Activated T-helper 1 cell treated with anti-CD3 and anti-CD28 coated beads, Interleukin-12 subunit alpha, Interleukin-12 subunit beta, Interleukin-2, Interleukin-4 antibody, amounts not matched to agents 30 ng/mL and 10 ng/mL and 1 ng/mL, durations not matched to agents 14 hours and 24 hours and 36 hours (primary cell): ENCODE measurements at places on chromosomes 11 and 22. TPM values are rescaled to one million over a fixed set of nuclear protein-coding genes. Genes with fewer than 3 reads are reported as not detected.

DNA sequence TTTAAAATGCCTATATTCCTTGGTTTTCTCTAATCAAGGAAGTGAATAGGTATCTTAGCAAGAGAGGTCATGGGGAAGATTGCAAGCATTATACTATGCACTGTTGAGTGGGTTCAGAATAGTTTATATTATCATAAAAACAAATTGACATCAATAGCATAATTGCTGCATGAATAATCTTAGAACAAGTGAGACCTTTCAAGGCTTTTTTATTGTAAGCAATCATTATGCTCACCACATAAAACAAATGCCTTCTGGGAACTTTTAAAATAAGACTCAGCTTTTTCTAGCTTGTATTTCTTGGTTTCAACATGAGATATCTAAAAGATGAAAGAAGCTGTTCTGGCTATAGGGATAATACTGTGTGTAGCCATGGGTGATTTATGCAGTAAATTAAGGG lies 135.6 kb upstream of the ZC3H12C start:
- H3K4me3 ChIP-seq = no peak overlapping the region
- no peak for DNase-seq
- no peaks in the 10 kb centered on the region for H3K36me3 ChIP-seq
- H3K27me3 ChIP-seq = peaks cover 16% of the 10 kb centered on the region

DNA sequence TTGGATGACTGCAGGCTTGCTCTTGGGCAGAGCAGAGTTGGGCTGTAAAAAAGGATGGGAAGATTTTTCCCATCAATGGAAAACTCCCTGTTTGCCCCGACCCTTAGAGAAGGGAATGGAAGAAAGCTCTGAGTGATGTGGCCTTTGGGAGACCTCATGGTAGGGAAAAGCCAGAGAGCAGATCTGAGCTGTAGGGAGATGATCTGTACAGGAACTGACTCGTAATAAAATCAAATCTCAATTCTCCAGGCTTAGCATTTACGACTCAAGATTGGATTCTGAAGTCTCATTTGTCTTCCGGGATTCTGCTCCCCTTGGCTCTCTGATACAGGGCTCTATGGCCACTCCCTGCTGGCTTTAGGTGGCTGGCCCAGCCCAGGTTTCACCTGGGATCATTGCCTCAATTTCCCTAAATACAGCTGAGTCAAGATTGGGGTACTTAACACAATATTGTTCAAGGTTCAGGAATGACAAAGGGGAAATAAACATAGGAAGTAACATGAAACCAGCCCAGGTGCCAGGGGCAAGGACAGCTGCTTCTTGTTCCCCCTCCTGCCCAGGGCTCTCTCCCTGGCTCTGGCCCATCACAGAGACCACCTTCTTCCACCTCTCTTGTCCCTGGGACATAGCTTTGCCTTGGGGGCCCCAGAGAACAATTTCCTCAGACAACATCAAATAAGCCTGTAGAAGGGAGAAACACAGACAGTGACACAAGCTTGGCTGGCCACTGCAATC lies 38.4 kb upstream of the THY1 start:
- H3K4me3 ChIP-seq = no peak overlapping the region
- DNase-seq = no peak
- H3K4me1 ChIP-seq = no peaks in the 10 kb centered on the region
- H3K27ac ChIP-seq = no peak overlapping the region
- H3K36me3 ChIP-seq = no peaks in the 10 kb centered on the region

GRCh38 chr11:1401656-1402221 lies 12.0 kb downstream of the BRSK2 start:
- H3K4me1 ChIP-seq = no peaks in the 10 kb centered on the region
- H3K4me3 ChIP-seq = no peak overlapping the region
- no peak overlapping the region for H3K27ac ChIP-seq
- H3K36me3 ChIP-seq = no peaks in the 10 kb centered on the region

- no peaks in the 10 kb centered on the region for H3K4me1 ChIP-seq
- H3K4me3 ChIP-seq = no peak overlapping the region
- H3K27ac ChIP-seq = no peak overlapping the region
- no peak for DNase-seq
- H3K36me3 ChIP-seq = peaks cover 3% of the 10 kb centered on the region
These were observed 100.0 kb downstream of the TMEM135 start for GRCh38 chr11:87137711-87138110.

DNA sequence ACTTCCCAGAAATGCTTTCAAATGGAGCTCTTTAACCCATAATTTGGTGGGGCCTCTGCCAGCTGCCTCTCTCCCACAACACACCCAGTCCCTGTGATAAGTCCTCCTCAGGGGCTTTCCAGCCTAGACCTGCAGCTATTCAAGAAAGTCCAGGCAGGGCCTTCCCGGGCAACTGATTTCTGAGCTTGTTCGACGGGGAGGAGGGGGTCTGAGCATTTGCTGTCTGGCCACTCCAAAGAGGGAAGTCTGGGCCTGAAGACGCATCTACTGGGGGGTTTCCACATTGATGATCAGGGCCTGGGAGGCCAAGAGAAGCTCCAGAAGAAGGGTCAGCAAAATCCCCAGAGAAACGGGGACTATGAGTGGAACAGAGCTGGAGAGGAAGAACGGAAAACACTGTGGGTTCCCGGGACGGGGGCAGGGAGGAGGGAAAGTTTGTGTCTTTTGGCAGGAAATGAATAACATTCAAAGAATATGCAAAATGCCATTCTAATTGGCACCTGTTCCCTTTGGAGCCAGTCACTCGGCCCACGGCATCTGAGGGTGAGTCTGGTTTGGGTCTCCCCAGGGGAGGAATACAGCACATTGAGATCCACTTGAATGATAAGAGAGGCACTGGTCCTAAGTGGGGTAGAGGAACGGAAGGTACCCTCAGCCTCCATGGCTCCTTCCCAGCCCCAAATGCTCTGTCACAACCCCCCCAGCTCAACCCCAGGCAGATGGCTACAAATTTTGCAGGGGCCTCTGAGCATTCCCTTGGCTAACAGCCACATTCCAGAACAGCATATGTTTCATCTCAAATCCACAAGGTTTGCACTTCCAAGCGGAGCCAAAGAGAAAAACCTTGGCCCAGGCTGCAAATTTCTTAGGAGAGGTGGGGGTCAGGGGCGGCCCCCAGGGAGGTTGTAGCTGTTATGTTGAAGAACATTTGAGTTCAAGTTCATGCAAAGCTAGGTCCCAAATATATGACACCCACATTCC lies 72.0 kb downstream of the RPUSD4 start:
- H3K27me3 ChIP-seq = peaks cover 3% of the 10 kb centered on the region
- H3K4me1 ChIP-seq = no peaks in the 10 kb centered on the region
- no peaks in the 10 kb centered on the region for H3K36me3 ChIP-seq
- H3K4me3 ChIP-seq = no peak overlapping the region
- no peak for DNase-seq

- H3K27me3 ChIP-seq = peaks cover 7% of the 10 kb centered on the region
- no peak overlapping the region for H3K27ac ChIP-seq
- H3K36me3 ChIP-seq = no peaks in the 10 kb centered on the region
- no peak overlapping the region for H3K4me3 ChIP-seq
- H3K4me1 ChIP-seq = no peaks in the 10 kb centered on the region
These were observed 7.0 kb downstream of the CSRP3 start for GRCh38 chr11:19194620-19195308.

GRCh38 chr11:30165652-30166051 lies 65.2 kb upstream of the FSHB start:
- H3K36me3 ChIP-seq = no peaks in the 10 kb centered on the region
- no peaks in the 10 kb centered on the region for H3K4me1 ChIP-seq
- H3K27me3 ChIP-seq = no peaks in the 10 kb centered on the region
- no peak for DNase-seq
- H3K4me3 ChIP-seq = no peak overlapping the region
- no peak overlapping the region for H3K27ac ChIP-seq

DNA sequence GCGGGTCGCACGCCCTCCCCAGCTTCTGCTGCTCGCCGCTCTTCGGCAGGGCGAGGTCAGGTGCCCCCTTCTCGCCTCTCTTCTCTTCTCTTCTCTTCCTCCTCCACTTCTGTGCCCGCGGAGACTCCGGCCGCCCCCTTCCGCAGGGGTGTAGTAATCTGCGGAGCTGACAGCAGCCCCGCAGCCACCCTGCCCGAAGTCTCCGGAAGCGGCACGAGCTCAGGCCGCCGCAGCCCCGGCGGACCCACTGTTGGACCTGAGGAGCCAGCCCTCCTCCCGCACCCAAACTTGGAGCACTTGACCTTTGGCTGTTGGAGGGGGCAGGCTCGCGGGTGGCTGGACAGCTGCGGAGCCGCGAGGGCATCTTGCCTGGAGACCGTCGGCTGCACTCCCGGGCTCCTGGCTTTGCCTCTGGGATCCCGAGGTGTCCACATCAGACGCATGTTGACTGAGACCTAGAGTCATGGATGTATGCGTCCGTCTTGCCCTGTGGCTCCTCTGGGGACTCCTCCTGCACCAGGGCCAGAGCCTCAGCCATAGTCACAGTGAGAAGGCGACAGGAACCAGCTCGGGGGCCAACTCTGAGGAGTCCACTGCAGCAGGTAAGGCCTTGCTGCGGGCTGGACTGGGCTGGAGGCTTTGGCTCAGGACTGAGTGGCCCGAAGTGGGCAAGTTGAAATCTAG lies 486 bp downstream of the STIM1 start:
- peak overlapping the region; percentile 98 for H3K4me3 ChIP-seq
- H3K36me3 ChIP-seq = peaks cover 6% of the 10 kb centered on the region
- H3K27ac ChIP-seq = peak overlapping the region; percentile 96
- peaks cover 75% of the 10 kb centered on the region for H3K4me1 ChIP-seq

GRCh38 chr11:103067118-103067517 lies 24.8 kb downstream of the DCUN1D5 start:
- peaks cover 37% of the 10 kb centered on the region for H3K4me1 ChIP-seq
- H3K27me3 ChIP-seq = no peaks in the 10 kb centered on the region
- H3K4me3 ChIP-seq = no peak overlapping the region
- no peak overlapping the region for H3K27ac ChIP-seq
- peaks cover 36% of the 10 kb centered on the region for H3K36me3 ChIP-seq

- no peak overlapping the region for H3K27ac ChIP-seq
- DNase-seq = no peak
- peaks cover 30% of the 10 kb centered on the region for H3K4me1 ChIP-seq
- H3K27me3 ChIP-seq = no peaks in the 10 kb centered on the region
- H3K36me3 ChIP-seq = peaks cover 28% of the 10 kb centered on the region
These were observed 53.7 kb downstream of the TBC1D22A start for GRCh38 chr22:46815896-46816731.

DNA sequence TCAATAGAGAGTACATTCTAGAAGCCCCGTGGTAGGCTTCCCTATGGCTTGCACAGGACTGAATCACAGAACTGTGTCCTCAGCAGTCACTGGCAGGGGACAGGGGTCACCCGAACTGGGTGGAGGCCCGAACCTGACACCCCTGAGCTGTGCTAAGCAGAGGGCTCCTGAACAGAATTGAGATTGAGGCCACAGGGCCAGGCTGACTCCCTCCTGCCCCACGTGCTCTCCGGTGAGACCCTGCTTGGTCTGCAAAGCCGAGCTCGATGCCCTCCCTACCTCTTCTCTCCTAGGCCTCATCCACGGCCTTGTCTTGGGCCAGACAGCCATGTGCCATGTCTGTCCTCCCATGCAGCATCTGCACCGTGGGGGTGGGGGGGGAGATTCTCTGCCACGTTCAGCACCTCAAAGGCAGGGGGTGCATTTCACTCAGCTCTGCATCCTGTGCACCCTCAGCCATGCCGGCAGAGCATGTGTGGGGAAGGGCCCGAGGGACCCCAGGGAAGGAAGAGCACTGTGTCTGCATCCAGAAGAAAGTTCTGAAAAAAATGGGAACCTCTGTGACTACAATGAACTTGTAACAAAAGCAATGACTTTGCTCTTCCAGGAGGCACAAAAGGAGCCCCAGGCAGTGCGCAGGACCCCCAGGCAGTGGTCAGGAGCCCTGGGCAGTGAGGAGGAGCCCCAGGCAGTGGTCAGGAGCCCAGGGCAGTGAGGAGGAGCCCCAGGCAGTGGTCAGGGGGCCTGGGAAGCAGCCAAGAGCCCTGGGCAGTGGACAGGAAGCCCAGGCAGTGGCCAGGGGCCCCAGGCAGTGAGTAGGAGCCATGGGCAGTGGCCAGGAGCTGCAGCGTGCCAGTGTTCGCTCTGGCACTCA lies 76.7 kb upstream of the SEPTIN5 start:
- no peak for DNase-seq
- H3K27me3 ChIP-seq = peaks cover 1% of the 10 kb centered on the region
- no peak overlapping the region for H3K4me3 ChIP-seq
- no peaks in the 10 kb centered on the region for H3K4me1 ChIP-seq
- no peak overlapping the region for H3K27ac ChIP-seq
- no peaks in the 10 kb centered on the region for H3K36me3 ChIP-seq

DNA sequence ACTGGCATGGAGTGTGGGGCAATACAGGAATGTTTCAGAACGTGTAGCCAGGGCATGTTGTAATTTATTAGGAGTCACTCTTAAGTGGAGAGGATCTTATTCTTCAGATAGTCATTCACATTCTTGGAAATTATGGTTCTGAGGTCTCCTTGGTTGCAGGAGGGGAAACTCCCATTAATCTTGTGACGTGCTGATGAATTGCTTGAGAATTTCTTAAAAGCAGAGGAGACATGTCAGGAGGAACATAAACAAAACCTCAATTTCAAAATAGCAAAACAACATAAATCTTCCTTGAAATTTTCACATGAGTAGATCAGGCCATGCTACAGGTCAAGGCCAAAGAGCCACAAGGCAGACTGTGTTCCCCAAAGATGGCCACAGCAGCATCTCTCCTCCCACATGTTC lies 50.4 kb downstream of the ADM start:
- H3K27ac ChIP-seq = no peak overlapping the region
- H3K36me3 ChIP-seq = no peaks in the 10 kb centered on the region
- H3K4me1 ChIP-seq = no peaks in the 10 kb centered on the region
- no peak overlapping the region for H3K4me3 ChIP-seq

DNA sequence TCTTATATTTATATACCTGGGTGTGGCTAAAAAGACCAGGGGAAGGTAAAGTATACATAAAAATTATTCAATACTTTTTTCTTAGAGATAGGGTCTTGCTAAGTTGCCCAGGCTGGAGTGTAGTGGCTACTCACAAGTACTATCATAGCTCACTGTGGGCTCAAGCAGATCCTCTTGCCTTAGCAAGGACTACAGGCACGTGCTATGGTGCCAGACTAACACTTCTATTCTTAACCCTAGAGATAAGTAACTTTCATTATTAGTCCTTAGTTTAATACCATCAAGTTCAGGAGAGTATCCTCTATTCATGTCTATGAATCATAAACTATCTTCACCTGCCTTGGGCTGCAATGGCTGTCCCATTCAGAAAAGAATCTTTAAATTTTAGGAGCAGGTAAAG lies 11.9 kb downstream of the FCHSD2 start:
- peaks cover 14% of the 10 kb centered on the region for H3K4me1 ChIP-seq
- no peak overlapping the region for H3K27ac ChIP-seq
- H3K4me3 ChIP-seq = no peak overlapping the region
- DNase-seq = no peak
- H3K27me3 ChIP-seq = no peaks in the 10 kb centered on the region

- no peak overlapping the region for H3K27ac ChIP-seq
- no peaks in the 10 kb centered on the region for H3K36me3 ChIP-seq
- no peaks in the 10 kb centered on the region for H3K4me1 ChIP-seq
- no peaks in the 10 kb centered on the region for H3K27me3 ChIP-seq
- no peak overlapping the region for H3K4me3 ChIP-seq
These were observed 85.6 kb downstream of the KIRREL3 start for GRCh38 chr11:126914941-126915340.

LPXN gene
- total RNA-seq = 70.4 and 73.6 TPM in 2 replicates

UPK3A gene
- total RNA-seq = not detected in 2 replicates

PAX6 gene
- not detected in 2 replicates for total RNA-seq

TESMIN gene
- total RNA-seq = 1.0 and 2.1 TPM in 2 replicates

PATE2 gene
- total RNA-seq = 0.29 and 0.34 TPM in 2 replicates

TYR gene
- total RNA-seq = not detected in 2 replicates

TENM4 gene
- 0.03 TPM in 1 of 2 replicates, not detected in the other for total RNA-seq

CD44 gene
- 547 and 550 TPM in 2 replicates for total RNA-seq

TXN2 gene
- total RNA-seq = 95.2 and 95.3 TPM in 2 replicates

PACSIN3 gene
- 14.5 and 17.0 TPM in 2 replicates for total RNA-seq
